RCC 7860 (cell line): ENCODE measurements at places on chromosomes 6 and 20.

- no peak for DNase-seq
Observed at GRCh38 chr6:145489583-145489982, 245.7 kb downstream of the EPM2A start.

DNA sequence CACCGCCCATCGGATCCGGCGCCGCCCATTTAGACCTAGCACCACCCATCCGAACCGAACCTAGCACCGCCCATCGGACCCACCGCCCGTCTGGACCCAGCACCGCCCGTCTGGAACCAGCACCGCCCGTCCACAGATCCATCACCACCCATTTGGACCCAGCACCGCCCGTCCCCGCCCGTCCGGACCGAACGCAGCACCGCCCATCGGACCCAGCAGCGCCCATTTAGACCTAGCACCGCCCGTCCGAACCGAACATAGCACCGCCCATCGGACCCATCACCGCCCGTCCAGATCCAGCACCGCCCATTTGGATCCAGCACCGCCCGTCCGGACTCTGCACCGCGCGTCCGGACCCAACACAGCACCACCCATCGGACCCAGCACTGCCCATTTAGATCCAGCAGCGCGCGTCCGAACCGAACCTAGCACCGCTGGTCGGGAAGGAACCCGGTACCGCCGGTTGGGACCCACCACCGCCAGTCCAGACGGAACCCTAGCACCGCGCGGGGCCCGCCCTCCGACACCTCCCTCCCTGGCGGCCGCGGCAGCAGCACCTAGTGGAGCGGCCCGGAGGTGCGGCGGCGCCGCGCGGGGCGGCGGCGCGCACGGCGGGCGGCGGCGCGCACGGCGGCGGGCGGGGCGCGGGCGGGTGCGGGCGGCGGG lies 348 bp upstream of the AFDN start:
- peak; percentile 28 for DNase-seq

- no peak for DNase-seq
Observed at GRCh38 chr6:137363805-137364138, 130.4 kb downstream of the OLIG3 start.

DNA sequence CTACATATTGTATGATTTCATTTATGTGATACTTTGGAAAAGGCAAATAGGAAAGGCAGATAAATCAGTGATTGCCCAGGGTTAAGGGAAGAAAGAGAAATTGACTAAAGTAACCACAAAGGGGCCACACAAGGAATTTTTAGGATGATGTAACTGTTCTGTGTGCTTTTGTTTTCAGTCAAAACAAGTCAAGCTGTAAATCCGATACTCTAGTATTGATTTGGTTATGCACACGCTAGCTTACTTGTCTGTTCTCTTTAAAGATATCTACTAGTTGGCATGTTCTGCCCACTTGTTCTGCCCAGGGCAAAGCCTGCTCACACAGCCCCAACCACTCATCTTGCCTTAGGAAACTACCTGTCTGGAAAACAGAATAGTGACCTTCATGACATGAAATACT lies 6.4 kb downstream of the FBXL4 start:
- no peak for DNase-seq

DNA sequence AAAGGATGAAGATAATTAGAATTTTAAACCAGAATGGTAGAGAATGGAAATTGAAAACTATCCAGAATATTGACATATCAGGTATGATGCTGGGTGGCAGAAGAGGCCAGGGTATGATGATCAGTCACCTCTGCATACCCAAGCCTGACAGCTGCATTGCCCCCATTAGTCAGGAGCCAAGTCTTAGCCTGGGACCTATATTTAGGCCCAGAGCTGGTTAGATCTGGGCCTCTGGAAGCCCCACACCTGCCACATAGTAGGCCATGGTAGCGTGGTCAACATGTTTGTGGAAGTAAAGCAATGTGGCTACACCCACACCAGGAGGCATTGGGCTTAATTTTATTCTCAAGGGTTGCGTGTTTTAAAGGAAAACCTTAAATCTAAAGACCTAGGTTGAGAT lies 32.1 kb upstream of the CALHM6 start:
- DNase-seq = no peak

GRCh38 chr6:157981395-157982101 lies at the start of gene SYNJ2:
SYNJ2 (plus strand) TSS chr6:157981863; CDS start chr6:157981962, 99 bp downstream.
- peak; percentile 67 for DNase-seq

GRCh38 chr6:64123761-64124633 lies 488.4 kb downstream of the PHF3 start:
- DNase-seq = no peak

- DNase-seq = no peak
Observed at GRCh38 chr20:45049438-45049837, 51.5 kb downstream of the KCNS1 start.
